ENCODE measurements at places on chromosomes 11 and 22.

DNA sequence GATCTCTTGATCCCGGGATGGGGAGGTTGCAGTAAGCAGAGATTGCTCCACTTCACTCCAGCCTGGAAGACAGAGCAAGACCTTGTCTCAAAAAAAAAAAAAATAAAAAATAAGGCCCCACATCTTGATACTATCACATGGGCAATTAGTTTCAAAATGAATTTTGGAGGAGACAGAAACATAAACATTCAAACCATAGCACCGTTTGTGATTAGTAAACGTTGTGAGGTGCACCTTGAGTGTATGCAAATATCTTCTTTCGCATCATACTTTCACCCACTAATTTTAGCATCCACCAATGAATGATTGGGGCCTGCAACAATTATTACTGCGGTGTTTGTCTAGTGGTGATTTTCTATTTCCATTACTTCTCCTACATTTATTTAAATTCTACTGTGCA, 11.0 kb upstream of the SPDYC start:
- DNase-seq: no peak

DNA sequence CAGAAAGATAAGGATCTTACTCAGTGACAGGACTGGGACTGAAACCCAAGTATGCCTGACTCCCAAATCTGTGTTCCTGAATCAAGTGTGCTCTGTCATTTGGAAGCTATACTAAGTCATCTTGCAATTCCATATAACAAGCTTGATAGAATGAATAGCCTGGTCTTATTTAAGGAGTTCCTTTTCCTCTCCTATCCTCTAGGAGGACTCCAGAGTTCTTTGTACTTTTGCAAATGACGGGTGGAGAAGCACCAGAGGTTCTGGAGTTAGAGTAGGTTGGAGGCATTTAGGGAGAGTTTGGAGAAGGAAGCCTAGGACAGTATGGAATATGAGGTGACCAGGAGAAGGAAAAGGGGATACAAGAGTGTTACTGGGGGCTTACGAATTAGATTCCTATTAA, 92.9 kb upstream of the RCN1 start:
- no peak for DNase-seq

DNA sequence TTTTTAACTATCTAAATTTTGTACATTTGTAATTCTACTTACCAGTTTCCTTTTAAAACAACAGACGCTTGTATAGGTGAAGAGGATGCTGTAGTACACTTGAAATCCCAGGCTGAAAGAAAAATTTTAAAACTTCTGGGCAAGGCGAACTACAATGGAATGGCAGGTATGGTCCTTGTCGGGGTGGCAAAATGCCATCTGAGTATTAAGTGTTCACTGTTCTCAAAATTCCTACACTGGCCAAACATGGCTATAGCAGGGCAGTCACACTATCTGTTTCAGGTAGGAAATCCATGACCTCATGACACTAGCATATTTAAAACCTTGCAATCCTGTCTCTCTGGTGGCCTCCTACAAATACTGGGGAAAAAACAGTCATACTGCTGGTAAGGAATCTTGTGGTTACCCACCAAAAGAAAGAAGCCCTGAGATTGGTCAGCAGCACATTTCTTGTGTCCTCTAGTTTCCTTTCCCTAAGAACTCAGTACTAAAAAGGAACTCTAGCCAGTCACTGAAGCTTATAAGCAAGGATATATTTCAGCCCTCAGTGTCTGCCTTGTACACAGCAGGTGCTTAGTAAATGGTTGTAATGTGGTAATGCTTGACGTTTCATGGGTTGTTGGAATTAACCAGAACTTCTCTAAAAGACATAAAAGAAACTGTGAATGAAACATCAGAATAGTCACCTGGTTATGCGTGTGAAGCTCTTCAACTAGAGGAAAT, 5.2 kb upstream of the ZC3H12C start:
- DNase-seq: no peak

- DNase-seq: peak; percentile 31
These were observed 18.6 kb upstream of the TMA7B start for GRCh38 chr22:39941601-39942000.

Data from NCI-H1105 (cell line).